Stimulated activated CD4-positive, alpha-beta T cell treated with anti-CD3 and anti-CD28 coated beads, Interleukin-2, amount 100 ng/mL, for 24 hours (primary cell): ENCODE measurements at places on chromosomes 12 and 14.

- DNase-seq, result no peak
Observed at GRCh38 chr12:90100579-90100978, 391.9 kb upstream of the ATP2B1 start.

- no peak for DNase-seq
Observed at GRCh38 chr12:46524778-46525177, 152.2 kb upstream of the SLC38A2 start.

GRCh38 chr12:24922090-24922489 lies 26.8 kb downstream of the BCAT1 start:
- no peak for DNase-seq

GRCh38 chr12:116803013-116803736 lies 65.1 kb downstream of the RNFT2 start:
- DNase-seq, result no peak

DNA sequence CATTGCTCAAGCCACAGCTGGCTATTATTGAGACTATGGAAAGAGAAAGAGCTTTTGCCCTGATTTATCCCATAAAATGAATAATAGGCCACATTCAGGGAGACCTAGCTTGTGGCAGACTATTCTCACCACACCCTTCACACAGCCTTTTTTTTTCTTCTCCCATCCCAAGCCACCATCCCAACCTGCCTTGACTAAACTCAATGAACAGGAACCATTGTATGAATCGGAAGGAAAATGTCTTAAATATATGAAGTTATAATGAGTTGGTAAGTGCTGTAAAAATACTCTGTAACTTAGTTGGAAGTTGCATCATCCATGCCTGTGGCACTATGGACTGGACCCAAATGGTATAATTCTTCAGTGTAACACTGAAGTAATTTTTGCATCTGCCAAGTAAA lies 338.4 kb downstream of the RAD51B start:
- DNase-seq, result no peak

DNA sequence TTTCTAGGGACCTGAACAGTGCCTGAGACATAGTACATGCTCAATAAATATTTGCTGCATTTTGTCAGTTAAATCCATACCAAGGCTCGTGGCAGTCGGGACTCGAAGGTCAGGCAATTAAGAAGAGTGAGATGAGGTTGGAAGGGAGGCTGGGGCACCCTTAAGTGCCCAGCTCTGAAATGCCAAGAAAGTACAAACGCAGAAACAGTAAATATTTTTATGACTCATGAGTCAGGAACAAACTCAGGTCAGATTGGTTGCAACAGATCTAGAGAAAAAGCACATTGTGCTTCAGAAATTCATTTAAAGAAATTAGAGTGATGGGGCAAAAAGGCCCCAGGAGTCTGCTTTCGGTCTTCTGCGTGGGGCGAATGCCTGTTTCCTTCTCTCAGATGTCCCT lies 83.0 kb upstream of the FZD10 start:
- no peak for DNase-seq
